ENCODE measurements at places on chromosomes 1 and 21.

- DNase-seq, result no peak
Measured at GRCh38 chr1:17711941-17712340, 43.2 kb upstream of the ACTL8 start.

GRCh38 chr21:25385911-25386474 lies 221.3 kb downstream of the MRPL39 start:
- DNase-seq, result no peak

DNA sequence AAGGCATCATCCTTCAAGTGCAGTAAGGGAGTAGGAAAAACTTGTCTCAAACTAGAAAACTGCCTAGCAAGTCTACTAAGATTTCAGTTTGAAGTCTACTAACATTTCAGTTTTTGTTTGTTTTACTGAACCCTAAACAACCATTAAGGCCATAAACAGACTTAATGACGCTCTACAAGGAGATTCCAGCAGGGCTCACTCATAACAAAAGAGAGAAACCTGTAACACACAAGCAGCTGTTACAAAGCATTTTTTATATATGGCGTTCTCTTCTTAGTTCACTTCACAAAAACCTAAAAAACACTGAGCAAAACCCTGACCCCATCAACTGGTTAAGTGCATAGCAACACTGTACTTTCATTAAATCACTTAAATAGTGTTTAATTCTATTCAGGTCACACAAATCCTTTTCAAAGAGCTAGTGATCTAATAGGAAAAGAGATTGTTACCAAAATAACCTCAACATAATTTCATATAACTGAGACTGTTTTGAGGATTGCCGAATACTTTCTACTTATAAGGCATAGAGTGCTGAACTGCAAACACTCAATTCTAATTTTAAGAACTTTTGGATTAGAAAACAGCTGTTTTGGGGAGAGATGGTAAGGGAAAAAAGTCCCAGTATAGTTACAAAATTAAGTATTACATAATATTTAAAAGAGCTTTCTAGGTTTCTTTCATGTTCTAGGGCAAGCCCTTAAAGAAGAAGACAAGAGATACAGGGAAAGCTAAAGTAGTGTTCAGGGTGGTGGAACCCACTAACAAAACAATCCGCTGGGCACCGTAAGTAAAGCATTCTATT lies 1.4 kb downstream of the B3GALNT2 start:
- no peak for DNase-seq

GRCh38 chr1:84168783-84169182 lies 24.7 kb downstream of the PRKACB start:
- no peak for DNase-seq

GRCh38 chr1:203930342-203930741 lies 68.9 kb downstream of the SNRPE start:
- no peak for DNase-seq

DNA sequence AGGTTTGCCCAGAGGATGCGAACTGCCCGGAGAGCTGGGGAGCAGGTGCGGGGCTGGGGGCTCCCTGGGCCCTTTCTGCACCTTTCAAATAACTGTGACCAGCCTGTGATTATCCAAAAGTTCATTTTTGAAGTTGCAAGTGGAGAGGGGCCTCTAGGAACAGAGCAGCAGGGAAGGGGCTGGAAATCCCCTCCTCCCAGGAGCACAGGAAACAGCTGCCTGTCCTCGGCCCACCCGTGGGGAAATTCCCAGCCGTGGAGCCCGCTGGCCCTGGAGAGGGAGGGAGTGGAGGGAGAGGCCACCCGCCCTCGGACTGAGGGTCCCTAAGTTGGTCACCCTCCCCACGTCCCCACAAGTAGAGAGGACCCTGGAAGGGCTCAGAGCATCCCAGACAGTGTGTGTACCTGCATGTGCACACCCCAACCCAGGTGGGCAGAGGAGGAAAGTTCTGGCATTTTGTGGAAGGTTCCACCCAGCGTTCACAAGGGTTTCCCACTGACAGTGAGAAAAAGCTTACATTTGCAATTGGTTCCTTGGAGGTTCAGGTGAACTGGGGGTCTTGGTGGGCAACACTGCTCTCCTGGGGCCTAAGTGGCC lies 1.2 kb upstream of the TNFRSF4 start:
- no peak for DNase-seq

DNA sequence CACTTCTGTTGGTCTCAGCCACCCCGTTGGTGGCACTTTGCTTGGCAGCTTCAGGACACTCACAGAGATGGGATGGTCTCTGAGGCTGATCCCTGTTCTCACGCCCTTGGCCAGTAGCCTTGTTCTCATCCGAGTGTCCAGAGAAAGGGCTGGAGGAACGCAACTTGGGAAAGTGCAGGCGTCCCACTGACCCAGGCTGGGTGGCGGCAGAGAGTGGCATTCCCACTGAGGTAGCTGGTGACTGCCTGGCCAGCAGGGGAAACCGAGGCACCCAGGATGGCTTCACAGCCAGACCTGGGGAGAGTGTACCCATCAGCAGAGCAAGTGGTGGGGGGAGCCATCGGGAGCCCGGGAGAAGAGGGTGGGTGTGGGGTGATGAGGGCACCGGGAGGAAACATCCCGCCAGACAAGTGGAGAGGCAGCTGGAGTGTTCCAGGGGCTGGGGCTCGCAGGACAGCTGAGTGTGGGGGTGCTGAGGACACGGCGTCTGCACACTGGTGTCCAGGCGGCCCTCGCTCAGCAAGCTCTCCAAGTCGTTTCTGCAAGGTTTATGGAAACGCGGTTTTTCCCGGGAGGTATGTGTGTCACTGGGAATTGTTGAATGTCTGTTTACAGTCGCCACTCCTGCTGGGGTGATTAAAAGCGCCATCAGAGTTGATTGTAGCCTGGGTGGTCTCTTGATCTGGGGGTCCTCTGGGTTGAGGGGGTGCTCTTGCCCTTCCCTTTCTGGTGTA lies 97.8 kb downstream of the SIK1 start:
- no peak for DNase-seq

GRCh38 chr1:110903853-110904500 lies 31.0 kb downstream of the CD53 start:
- DNase-seq, result no peak

GRCh38 chr1:160581961-160582360 lies 2.7 kb upstream of the CD84 start:
- DNase-seq, result no peak

DNA sequence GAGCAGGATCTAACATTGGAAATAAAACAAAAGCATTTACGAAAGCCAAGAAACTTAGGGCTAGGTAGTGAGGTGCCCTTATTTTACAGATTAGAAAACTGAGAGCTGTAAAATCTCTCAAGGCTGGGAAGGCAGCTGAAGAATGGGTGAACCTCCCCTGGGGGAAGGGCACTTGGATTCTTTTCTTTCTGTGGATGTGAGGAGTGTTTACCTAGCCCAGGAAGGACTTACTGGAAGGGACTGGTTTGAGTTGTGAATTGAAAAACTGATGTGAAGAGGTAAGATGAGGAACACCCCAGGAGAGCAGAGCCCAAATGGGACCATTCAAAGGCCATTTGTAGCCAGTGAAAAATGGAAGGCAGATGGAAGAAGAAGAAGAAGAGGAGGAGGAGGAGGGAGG lies 74.7 kb upstream of the NGF start:
- no peak for DNase-seq

GRCh38 chr1:154808261-154808908 lies 61.7 kb downstream of the KCNN3 start:
- DNase-seq, result no peak

DNA sequence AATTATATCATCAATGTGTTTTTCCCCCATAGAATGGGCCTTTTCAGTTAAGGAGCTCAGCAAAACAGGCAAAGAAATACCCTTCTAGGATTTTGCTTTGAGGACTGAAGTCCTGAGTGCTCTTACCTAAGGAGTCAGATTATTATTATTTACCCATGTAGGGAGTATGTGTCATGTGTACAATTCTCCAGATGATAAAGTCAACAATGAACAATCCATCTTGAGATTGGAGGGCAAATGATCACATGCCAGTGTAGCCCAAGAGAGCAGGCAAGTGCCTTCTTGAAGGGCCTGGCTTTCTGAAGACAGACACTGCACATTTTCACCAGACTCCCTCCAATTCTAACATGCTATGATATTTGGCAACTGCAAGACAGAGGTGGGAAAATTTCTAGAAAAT lies 159.7 kb downstream of the PCNX2 start:
- DNase-seq, result no peak

GRCh38 chr1:32195531-32195930 lies 4.9 kb upstream of the CCDC28B start:
- no peak for DNase-seq

DNA sequence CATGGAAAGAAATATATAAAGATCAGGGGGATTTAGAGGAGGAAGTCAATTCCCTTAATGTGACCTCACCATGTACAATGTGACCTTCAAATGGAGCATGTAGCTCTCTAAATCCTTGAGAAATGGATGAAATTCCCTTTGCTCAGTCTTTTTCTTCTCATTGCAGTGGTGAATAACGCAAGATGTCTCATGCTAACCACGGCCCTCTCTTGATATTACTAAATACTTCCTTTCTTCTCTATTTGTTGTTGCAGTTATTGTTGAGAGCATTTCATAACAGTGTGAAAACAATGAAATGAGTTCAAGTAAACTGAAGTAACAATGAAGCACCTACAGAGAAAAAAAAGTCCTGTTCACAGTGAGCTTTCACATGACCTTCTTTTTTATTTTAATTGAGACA lies 55.6 kb downstream of the ZNF281 start:
- DNase-seq, result no peak

DNA sequence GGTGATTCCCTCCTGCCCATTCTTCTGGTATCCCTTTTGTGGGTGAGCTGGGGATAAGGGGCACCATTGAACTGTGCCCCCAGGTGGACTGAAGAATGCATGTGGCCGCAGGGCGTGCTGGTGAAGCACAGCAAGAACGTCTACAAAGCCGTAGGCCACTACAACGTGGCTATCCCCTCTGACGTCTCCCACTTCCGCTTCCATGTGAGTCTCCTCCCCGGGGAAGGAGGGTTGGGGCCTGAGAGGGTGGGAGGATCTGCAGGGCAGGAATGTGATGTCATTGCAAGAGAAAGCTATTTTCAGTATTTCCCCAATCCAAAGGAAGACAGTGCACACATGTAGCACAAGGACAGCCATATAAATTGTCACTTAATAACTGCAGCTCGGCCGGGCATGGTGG lies 7.5 kb upstream of the KPNA6 start:
- no peak for DNase-seq

DNA sequence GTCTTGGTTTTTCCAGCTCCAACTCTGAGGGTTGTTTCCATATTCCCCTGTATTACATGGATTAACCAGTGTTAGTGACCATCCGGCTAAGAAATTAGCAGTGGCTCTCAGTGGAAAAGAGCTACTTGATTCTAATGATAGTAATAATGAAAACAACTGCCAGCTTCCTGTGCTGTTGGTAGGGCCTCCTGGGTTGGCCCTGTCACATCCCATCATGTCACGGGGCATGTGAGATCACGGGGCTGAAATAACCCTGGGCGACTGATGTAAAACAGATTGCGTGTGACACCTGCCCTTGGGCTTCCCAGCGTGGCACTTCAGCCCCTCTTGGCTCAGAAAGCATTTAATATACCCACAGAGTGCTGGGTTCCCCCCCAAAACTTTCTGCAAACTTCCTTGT lies 149.0 kb downstream of the ROR1 start:
- peak; percentile 59 for DNase-seq

- no peak for DNase-seq
Measured at GRCh38 chr1:6151291-6151822, 28.8 kb downstream of the CHD5 start.

DNA sequence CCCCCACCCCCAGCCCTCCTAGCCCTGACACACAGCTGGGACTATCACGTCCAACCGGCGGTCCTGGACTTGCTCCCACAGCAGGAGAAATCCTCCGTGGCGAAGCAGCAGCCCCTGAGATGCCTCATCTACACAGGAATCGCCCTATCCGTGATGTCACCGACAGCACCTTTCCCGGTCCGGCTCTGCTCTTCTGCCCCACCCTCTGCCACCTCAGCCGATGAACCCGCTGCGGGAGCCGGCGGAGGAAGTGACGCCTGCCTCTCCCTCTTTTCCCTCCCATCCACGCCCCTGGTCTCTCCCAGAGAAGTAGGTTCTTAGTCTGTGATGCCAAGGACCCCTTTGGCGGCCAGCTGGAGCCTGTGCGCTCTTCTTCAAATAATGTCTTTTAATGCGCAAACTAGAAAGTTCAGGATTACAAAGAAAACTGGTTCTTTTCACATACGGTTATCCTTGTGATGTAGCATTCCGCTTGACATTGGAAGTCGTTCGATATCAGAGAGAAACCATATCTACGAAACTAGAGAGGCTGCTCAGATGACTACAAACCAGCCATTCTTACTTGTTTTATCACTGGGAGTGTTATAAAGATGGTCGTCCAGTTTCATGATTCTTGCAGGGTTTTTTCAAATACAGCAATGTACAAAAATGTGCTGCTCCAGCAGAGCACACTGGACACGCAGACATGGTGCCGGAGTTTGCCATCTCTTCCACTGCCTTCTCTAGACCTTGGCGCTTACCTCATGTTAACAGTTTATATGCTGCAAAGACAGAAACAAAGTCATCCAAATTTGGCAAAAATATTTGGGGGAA lies 120.3 kb downstream of the PPIAL4G start:
- DNase-seq, result peak; percentile 61

GRCh38 chr1:10601342-10602070 lies 126.8 kb downstream of the PEX14 start:
- DNase-seq, result no peak

DNA sequence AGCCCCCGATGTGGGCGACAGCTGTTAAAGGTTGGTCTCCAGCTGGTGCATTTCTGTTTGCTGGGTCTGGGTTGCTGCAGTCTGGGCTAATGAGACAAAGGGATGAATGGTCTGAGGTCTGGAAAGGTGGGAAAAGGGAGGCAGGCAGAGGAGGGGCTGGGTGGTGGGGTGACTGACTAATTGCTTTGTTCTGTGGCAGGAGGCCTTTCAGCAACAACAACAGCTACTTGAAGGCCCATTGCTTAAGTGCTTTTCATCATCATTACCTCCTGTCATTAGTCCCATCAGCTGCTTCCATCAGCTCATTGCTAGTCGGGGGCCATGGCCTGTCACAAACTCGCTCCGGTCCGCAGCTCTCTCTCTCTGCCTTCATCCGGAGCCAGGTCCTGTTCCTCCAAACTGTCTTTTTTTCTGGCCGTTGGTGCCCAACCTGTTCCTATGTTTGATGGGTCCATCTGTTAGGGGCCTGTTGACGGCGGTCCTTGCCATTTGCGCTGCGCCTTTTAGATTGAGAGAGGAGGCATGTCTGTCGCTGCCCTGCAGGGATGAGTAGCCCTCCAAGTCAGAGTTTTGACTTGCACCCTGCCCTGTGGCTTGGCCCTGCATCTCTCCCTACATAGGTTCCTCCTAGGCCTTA lies 105.6 kb upstream of the PLXNA2 start:
- no peak for DNase-seq

DNA sequence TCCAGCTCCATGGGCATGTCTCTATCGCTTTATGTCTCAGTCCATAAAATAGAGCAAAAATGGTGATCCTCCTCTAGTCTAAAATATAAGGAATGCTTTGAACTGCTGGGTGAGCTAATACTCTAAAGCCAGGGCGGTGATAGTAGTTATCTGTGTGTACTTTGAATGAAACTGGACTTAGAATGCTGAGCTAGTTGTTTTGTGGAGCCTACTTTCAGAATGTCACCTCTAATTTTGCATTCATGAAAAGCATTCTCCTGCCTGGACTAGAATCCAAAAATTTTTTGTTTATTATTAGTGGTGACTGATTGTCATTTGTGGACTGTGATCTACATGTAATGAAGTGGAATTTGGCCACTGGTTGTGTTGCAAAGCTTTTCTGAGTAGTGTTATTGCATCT lies 241.6 kb upstream of the C1orf105 start:
- DNase-seq, result no peak

GRCh38 chr1:226984521-226985238 lies 44.6 kb downstream of the COQ8A start:
- no peak for DNase-seq

Data from cerebellar nuclear complex (tissue), 1 donor.